ENCODE measurements at places on chromosomes 2 and 18.

DNA sequence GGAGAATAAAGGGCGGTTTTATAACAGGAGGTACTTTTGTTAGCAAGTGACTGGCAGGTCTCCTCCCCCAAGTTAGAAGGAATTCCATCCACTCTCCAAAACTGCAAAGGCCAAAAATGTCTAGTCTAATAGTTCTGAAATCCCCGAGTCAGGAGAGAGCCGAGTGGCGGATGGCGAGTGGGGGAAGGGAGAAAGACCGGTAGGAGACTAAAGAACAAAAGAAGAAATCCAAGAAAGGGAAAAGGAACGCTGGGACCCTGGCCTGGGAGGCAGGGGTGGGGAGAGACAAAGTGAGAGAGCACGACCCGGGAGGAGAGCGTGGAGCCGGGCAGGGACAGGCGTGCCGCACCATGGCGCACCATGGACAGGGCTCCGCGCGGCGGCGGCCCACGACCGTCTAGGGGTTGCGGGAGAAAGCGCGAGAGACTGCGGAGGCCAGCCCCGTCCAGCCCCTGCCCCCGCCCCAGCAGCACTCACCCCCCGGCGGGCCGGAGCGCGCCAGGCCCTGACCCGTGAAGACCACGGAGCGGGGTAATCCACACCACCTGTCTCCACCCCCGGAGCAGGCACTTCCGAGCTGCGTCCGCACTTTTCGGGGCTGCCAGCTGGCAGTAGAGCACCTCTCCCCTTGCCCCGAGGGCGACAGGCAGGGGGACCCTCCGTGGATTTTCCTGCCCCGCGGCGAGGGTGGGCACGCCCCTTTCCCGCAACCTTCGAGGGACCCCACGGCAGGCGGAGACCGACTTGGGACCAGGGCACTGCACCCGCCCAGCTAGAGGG is 1.6 kb downstream of the CDH2 start:
- peak; percentile 54 for DNase-seq

DNA sequence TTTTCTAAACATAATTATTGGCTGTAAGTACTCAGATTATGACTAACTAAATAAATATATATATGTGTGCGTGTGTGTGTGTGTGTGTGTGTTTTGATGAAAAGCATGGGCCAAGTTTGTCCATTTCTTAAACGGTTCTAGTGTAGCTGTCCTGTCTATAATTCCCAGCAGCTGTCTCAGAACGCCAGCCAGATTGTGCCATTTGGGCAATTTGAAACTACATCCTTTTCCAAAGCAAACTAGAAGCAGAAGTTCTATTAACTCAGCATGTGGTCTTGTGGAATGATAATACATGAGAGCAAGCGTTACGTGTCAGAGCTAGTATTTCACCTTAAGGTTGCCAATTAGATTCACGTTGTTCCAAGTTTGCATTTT is 1.7 kb downstream of the ARHGAP28 start:
- DNase-seq, result no peak

- no peak for DNase-seq
Observed at GRCh38 chr18:45156946-45157345, 458.3 kb upstream of the SLC14A2 start.

- no peak for DNase-seq
Observed at GRCh38 chr2:45343251-45344017, 267.6 kb downstream of the SRBD1 start.

- no peak for DNase-seq
Observed at GRCh38 chr18:33755931-33756560, 178.0 kb downstream of the ASXL3 start.

DNA sequence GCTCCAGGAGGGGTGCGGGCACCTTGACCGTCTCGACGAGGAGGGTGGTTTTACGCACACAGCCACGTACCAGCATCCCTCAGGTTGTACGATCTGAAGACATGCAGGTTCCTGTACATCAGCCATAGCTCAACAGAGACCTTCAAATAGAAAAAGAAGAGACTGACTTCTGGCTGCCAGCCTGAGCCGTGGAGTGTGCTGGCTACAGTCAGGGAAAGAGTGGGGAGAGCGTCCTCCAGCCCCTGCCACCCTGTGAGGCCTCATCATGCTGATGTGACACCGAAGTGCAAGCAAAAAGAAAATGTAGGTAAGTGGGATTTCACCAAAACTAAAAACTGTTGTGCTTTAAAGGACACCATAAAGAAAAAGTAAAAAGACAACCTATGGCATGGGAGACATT is 47.0 kb downstream of the ADI1 start:
- no peak for DNase-seq

DNA sequence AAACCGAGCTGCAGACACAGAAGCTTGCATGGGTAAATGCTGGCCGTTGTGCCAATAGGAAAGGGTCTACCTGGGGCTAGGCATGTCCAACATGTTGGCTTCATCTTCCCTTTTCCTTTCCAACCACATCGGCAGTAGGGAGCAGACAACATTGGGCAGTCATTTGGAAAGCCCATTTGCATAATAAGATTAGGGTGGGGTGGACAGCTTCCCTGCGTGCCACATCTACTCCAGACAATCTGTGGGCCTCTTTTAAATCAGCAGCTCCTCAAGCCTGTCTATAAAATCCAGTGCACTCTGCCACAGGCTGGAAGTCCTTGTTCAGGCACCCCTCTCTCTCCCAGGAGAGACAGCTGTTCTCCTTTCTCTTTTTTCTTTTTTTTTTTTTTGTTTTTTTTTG is 203.6 kb upstream of the KYNU start:
- DNase-seq, result no peak

- DNase-seq, result no peak
Observed at GRCh38 chr2:22855761-22856184, 529.2 kb upstream of the KLHL29 start.

- no peak for DNase-seq
Observed at GRCh38 chr2:217611056-217611455, 391.7 kb downstream of the TNS1 start.

DNA sequence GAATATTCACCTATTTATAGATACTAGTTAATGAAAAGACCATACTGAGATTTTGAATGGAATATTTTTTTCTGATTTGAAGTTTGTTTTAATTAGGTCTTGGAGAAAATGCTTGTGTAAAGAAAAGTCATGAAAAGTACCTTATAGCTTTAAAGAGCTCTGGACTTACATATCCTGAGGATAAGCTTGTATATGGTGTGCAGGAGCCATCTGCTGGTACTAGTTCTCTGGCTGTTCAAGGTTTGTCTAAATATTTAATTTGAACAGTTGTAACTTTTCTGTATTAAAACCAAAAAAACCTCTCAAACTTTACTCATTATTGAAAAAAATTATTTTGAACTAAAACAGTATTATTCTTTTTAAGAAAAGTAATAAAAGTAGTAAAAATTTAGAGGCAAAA is 50.1 kb downstream of the UBR3 start:
- DNase-seq, result no peak

DNA sequence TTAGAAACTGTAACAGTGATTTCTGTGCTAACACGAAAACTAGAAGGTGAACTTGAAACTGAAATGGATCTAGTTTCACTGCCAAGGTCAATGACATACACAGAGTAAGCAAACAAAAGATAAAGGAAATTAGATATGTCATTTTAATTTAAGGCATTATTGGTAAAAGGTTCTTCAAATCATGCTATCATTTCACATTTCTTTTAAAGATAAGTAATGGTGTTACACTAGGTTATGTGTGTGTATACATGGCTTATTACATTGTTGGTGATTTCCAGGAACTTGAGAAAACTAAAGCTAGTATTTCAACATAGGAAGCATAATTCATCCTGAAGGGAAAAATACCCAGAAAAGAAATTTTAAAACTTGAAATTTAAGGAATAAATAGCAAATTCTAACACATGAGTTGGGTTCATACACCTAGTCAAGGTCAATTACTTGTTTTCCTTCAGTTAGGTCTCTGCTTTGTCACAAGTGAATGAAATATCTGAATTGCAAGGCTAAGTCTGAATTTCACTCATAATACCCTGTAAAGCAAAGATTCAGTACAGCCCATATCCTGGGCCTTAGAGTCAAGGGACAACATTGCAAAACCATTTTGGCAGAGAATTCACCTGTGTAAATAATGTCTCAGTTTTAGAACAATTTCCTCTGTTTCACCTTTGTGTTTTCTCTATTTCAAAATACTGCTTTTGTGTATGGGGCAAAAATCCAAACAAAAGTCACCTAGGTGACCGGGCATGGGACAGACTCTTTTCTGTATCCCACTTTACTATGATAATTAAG is 141.6 kb downstream of the SRBD1 start:
- no peak for DNase-seq

DNA sequence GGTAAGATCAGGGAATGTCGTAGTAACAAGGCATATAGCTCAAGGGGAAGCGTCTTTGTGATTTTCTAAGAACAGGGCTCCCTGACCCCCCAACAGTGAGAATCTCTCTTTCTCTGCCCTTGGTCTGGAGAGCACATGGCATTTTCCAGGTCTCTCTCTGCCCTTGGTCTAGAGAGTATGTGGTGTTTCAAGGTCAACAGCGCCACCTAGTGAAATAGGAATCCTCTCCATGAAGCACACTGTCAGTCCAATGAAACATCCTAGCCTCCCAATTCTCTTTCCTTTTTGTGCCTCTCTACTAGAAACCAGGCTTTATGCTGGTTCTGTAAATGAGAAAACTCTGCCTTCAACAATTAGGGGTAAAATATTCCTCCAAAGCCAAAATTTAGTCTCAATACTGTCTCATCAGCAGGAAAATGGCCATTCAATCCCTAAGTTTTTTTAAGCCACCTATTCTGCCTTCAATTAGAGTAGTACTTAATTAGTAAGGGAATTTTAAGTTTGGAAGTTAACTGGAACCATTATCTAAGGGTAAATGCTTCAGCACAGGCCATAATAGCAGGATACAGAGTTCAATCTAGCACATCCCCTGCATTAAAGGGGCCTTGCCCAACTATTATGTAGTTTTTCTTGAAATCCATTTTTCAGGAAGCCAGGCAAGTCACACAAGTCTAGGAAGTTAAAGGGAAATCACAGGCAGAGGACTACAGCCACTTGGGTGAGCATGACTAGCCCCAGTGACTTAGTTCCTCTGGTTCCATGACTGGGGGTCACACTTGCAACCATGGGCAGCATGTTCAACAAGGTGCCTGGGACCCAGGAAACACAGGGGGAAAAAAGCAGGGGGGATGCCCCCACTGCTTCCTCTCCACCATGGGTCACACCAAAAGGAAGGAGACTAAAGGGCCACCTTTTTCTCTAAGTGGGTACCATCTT is 12.4 kb downstream of the DYM start:
- no peak for DNase-seq

DNA sequence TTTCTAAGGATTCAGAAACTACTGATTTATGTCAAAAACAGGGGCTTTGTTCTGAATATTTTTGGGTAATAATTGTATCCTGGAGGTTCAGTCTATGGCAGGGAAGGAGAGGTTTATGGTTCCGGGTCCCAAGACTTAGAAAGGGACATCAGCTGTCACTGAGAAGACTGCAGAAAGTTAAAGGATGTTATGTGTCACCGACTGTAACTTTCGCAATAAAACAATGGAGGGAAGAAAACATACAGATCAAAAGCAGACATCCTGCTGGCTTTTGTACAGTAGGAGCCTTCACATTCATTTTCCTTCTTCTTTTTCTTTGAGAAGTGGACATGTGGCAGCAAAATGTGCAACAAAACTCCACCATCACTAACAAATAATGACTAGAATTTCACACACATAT is 900.7 kb upstream of the SOX11 start:
- no peak for DNase-seq

DNA sequence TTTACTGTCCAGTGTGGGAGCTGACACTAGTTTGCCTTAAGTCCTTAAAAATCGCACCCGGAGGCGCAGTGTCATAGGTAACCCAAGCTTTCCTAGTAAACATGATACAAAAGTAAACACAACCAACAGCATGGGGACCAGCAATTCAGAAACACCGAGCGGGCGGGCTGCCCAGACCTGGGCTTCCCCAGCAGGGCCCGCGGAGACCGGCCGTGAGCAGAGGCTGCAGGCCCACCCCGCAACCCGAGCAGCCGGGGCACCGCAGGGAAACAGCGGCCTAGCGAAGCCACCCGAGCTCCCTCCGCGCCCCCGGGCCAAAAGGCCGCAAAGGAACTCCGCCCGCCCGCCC is 296 bp downstream of the TTC21B start:
- DNase-seq, result no peak

DNA sequence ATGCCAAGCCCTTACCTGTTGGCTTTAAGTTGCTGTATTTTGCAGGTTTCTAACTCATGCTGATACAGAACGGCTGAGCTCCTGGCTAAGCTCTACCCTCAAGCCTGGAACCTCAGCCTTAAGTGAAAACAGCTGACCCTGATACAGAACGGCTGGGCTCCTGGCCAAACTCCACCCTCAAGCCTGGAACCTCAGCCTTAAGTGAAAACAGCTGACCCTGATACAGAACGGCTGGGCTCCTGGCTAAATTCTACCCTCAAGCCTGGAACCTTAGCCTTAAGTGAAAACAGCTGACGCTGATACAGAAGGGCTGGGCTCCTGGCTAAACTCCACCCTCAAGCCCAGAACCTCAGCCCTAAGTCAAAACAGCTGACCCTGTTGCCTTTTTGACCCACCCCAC is 17.6 kb upstream of the DNER start:
- no peak for DNase-seq

GRCh38 chr2:138620431-138620830 is 118.9 kb downstream of the SPOPL start:
- DNase-seq, result no peak

- DNase-seq, result peak; percentile 87
Observed at GRCh38 chr2:74147727-74148456, at the start of gene BOLA3. TSS of gene BOLA3 (minus strand) at chr2:74147912. CDS start at chr2:74147874, 38 bp downstream.

- no peak for DNase-seq
Observed at GRCh38 chr18:8433771-8434170, 175.5 kb upstream of the RAB12 start.

- no peak for DNase-seq
Observed at GRCh38 chr18:60555625-60556024, 183.1 kb upstream of the MC4R start.

DNA sequence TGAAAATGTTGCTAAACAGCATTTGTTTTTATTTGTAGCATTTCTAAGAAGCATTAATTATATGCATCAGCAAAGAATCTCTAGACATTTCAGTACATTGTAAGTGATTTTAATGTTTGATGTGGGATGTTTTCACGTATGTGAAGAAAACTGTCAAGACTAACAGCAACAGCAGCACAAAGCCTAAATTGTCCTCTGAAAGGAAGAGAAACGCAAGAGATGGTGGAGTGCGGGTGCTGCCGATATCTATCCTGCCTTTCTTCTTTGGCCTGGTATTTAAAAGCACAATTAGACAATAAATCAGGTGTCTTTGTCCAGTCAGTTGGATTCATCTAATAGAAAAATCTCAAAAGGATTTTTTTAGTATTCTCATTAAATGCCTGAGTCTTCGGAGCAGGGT is 3.1 kb downstream of the TWIST2 start:
- DNase-seq, result no peak

DNA sequence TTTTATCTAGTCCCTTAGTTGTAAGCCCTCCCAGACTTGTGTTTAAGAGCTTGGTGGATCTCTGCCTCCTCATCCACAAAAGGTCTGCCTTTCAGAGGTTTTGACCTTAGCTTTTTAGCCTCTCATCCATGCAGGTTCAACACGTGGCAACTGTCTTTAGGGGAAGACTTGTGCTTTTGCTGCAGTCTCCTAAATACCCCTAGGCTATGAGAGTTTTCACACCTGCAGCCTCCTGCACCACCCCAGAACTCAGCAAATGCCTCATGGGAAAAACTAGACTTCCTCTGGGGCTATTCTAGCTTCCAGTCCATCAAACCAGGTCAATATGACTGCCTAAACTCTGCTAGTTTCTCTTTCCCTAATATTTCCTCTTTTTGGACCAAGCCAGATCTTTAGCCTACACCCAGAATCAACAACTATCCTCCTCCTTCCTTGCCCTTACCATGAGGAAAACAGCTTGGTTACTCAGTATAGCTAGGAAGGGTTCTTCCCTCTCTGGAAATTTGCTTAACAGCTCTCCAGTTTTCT is 132.3 kb upstream of the RIOK3 start:
- DNase-seq, result no peak

- no peak for DNase-seq
Observed at GRCh38 chr2:235264121-235264493, 229.7 kb upstream of the AGAP1 start.
